ENCODE measurements at places on chromosomes 4 and X.

DNA sequence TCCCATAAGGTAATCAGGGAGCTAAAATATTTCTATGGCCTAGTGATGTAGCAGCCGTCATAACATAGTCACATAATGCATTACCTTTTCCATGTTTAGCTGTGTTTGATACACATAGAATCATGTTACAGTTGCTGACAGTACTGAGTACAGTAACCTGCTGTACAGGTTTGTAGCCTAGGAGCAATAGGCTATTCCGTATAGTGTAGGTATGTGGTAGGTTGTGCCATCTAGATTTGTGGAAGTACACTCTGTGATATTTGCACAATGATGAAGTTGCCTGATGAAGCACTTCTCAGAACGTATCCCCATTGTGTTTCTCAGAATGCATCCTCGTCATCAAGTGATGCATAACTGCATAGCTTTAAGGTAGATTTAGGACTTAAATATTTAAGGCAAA is 495.6 kb upstream of the ZFP42 start:
- H3K4me1 ChIP-seq = no peaks in the 10 kb centered on the region
- no peak for DNase-seq
- H3K4me3 ChIP-seq = no peak overlapping the region
- no peaks in the 10 kb centered on the region for H3K36me3 ChIP-seq
- H3K27me3 ChIP-seq = no peaks in the 10 kb centered on the region

- H3K4me3 ChIP-seq = no peak overlapping the region
- no peaks in the 10 kb centered on the region for H3K27me3 ChIP-seq
- no peak for DNase-seq
- no peaks in the 10 kb centered on the region for H3K36me3 ChIP-seq
These were observed 112.3 kb upstream of the IL15 start for GRCh38 chr4:141524116-141524515.

DNA sequence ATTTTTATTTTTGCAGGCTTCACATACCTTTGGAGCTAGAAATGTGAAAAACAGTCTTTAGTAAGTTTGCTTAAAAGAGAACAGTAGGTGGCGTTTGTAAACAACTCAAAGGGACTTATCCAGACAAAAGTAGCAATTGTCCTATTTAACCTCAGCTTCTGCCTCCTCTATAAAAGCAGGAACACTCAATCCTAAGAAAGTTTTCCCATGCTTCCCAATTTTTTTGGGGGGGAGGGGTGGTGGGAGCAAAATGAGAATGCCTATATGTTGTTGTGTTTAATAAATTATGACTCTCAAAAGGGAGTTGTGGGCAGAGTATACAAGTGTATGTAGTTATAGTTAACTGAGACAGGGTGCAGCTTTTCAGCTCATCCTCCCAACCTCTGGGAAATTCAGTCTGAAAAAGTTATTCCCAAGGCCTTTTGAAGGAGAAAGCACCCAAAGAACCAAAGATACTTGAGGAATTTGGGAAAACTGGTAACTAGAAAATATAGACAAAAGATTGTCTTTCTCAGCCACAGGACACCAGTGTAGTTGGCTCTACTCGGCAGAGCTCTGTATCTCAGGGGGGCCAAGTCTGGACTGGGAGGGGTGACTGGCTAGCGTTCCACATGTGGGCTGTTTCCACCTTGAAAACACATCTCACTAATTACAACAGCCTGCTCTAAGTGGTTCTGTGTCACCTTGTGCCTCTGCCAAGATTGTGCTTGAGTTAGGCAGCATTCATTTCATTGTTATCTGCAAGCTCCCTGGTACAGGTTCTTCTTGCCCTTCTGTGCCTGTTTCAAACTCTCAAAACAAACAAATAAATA is 2.8 kb downstream of the SFRP2 start:
- H3K4me3 ChIP-seq = peak overlapping the region; percentile 89
- peaks cover 35% of the 10 kb centered on the region for H3K36me3 ChIP-seq
- H3K27ac ChIP-seq = peak overlapping the region; percentile 22
- DNase-seq = peak; percentile 70
- H3K4me1 ChIP-seq = peaks cover 36% of the 10 kb centered on the region

GRCh38 chr4:11196927-11197522 is 231.7 kb downstream of the HS3ST1 start:
- DNase-seq = no peak
- no peak overlapping the region for H3K4me3 ChIP-seq
- no peaks in the 10 kb centered on the region for H3K27me3 ChIP-seq
